ENCODE measurements at places on chromosomes 1 and 21.

- DNase-seq = peak; percentile 48
These were observed 86.4 kb upstream of the C1orf21 start for GRCh38 chr1:184300446-184300845.

DNA sequence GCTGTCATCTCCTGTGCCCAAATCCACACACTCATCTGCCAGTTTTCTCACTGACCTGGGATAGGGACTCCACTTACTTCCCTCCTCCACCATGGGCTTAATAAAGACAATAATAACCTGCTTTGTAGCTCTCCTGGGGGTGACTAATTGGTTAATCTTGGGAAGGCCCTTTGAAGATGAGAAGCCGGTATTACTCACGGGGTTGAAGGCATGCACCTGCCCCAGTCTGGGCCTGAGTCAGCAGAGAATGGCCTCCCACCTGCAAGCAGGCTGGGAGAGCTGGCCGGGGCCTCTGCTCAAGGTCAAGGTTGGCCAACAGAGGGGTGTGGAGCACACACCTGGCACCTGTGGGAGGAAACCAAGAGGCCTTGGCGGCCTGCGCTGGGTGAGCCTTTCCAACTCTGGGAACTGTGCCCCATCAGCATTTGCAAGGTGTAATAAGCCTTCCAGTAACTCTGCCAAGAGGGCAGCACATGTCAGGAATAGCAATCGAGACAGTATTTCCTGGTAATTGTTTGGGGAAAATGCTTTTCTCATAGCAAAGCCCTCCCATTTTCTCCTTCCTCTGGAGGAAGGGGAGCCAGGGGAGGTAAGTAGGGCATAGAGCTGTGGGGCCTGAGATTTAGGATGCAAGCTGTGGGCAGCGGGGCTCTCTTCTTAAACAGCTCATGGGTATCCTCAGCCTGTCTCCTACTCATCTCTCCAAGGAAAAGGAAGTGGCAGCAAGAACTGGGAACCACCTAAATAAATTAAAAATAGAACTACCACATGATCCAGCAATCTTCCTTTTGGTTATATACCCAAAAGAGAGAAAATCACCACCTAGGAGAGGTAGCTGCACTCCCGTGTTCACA lies 49.0 kb downstream of the TOMM20 start:
- DNase-seq = peak; percentile 54

GRCh38 chr21:36089946-36090345 lies 20.1 kb downstream of the CBR1 start:
- no peak for DNase-seq

GRCh38 chr1:109498161-109498801 lies 4.4 kb downstream of the CYB561D1 start:
- DNase-seq = peak; percentile 19

- DNase-seq = no peak
These were observed at the start of gene PRR9 for GRCh38 chr1:153217212-153217611. PRR9 (plus strand) TSS chr1:153217584; CDS start chr1:153218145, 561 bp downstream.

GRCh38 chr1:98702976-98703375 lies 41.5 kb downstream of the SNX7 start:
- peak; percentile 56 for DNase-seq

DNA sequence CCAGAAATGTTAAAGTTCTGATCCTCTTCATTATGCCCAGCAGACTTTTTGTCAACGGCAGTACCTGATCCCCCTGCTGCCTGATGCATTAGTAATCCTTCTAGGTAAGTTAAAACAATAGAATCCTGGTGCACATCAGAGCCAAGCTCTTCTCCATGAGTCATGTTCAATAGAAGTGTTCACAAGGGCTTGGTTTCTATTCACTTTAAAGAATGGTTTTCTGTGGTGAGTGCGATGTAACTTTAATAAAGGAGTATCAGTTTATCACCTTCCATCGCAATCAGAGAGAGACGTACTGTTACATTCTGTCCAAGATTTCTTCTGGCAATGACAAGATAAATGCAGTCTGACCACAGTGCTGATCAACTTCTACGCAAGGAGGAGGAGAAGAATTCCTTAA lies 96.8 kb downstream of the NRIP1 start:
- DNase-seq = no peak

- no peak for DNase-seq
These were observed 2.5 kb downstream of the WDR77 start for GRCh38 chr1:111446546-111446945.

- DNase-seq = no peak
These were observed 18.4 kb upstream of the PLEKHG5 start for GRCh38 chr1:6509919-6510291.

GRCh38 chr1:64229307-64229706 lies 25.9 kb downstream of the UBE2U start:
- DNase-seq = no peak

GRCh38 chr1:77394166-77394565 lies 112.3 kb downstream of the AK5 start:
- DNase-seq = peak; percentile 43

GRCh38 chr1:47675047-47675675 lies 237.3 kb downstream of the FOXD2 start:
- DNase-seq = no peak

DNA sequence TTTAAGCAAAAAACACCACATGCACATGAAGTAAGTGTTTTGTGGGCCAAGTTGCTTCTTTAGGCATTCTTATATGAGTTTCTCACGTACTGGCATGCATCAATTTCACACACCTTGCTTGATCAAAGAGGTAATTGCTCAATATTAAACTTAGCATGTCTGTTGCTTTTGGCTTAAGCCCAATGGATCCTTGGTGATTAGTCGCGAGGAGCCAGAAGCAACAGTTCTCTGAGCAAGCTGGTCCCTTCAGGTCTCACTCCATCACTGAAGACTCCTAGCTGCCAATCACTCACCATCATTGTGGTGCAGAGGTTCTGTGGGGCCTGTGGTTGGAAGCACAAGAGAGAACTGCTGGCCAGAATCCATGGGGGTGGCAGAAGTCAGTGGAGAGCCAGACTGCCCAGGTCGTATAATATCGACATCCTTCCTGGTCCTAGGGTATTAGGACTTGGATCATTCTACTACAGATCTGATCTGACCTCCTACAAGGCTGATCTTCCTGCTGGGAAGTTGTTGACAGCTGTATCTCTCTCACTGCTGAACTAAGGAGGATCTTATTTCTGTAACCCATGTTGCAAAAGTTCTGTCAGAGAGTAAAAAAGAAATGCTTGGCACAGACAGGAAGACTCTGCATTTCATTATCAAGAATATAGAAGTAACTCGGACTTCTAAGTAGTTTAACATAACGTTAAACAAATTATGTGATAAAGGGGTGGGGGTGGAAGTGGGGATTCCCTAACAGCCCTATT lies 140.5 kb downstream of the NTPCR start:
- no peak for DNase-seq

DNA sequence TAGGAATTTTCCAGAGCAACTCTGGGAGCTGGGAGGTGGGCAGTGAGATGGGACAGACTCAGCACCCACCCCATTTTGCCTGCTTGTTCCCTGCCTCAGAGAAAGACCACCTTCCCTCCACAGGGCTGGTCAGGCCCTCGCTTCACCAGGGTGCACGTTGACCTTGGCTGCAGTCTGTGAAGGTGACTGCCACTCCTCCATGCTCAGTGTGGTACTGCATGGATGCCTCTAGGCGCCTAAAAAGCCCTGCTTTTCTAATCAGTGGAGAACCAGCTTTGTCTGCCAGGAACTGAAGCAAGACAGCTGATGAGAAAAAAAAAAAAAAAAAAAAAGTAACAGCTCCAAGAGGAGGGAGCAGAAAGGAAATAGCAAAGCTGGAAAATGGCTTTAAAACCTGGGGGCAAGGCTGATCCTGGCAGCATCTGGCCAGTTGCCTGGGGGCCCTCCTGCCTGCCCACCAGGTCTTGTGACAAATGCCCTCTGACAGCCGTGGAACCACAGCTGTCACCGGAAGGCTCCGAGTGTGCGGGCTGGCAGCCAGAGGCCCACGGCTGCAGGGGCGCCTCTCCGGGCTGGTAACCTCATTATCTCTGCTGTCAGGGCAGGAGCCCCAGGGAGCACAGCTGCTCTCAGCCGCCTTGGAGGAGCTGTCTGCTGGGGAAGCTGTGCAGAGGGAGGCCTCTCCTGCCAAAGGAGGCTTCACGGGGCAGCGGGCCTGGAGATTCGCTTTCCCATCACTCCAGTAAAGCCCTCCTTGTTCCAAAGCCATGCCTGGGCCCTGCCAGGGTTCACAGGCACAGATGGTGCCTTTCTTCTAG lies 13.7 kb downstream of the KIAA1614 start:
- DNase-seq = peak; percentile 52

GRCh38 chr1:173208146-173208545 lies 1.0 kb upstream of the TNFSF4 start:
- no peak for DNase-seq

DNA sequence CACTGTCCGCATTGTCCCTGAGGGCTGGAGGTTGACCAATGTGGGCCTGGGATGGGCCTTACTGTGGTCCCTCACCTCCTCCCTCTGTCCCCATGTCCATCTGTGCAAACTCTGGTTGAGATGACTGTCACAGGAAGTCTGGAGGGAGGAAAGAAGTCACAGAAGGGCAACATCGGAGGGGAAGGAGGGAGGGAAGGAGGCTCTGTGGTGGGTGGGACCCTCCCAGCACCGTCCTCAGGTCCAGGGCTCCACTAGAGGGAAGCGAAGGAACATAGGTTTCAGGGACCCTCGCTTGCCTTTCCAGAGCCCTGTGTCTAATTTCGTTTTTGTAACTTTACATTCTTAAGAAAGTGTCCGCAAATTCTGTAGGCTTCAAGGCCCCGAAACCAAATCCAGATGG lies 111.3 kb upstream of the SLC44A3 start:
- no peak for DNase-seq

DNA sequence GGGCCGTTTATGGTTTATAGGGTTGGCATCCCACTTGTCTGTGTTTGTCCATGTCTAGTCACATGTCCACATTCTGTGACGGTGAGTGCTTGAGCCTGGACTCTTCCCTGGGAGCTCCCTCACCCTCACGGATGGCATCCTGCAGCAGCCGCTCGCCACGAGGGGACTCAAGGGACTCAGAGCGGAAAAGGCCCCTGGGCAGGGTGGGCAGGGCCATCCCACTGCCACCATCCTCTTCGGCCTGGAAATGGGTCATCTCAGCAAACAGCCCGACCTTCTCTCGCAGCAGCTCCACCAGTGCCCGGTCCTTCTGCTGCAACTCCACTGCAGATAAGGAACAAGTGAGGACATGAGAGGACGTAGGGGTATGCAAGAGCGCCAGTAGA lies 11.1 kb downstream of the RXFP4 start:
- DNase-seq = no peak

- DNase-seq = no peak
These were observed 84.6 kb downstream of the DISP1 start for GRCh38 chr1:222899471-222899870.

- DNase-seq = no peak
These were observed 40.9 kb downstream of the WNT4 start for GRCh38 chr1:22101995-22102394.

DNA sequence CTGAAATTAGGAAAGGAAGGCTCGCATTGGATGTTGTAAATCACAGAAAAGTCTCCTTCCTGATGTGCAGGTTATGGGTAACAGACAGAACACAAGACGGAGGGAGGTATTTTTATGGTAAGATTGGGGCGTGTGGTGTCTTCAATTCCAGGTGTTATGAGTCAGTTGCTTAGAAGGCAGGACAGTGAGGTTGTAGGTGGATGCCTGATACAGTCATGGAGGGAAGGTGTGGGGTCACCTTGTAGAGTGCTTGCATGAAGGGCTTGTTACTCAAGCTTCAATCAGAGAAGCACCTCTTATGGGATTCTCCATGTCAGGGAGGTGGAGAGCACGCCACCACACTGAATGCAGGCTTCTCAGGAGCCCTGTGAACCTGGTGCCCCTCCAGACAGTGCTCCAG lies 63.1 kb downstream of the C1orf21 start:
- no peak for DNase-seq

GRCh38 chr1:116408803-116409720 lies 36.0 kb downstream of the ATP1A1 start:
- DNase-seq = no peak

DNA sequence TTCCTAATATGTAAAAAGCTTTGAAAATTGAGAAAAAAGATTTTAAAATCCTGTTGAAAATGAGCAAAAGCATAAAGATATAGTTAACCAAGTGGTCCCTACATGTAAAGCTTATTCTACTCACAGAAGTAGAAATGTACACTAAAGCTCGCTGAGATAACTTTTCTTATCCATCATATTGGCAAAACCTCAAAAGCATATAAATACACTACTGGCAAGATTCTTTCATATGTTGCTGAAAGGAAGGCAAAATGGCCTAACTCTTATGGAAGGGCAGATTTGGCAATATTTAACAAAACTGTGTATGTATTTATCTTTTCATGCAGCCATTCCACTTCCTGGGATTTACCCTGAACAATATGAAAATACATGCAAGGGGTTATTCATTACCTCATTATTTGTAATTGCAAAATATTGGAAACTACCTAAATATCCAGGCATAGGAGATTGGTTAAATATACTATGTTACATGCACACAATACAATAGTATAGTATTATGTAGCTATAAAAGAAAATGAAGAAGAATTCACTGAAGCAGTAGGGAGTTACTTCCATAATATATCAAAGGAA lies 43.2 kb upstream of the LYPLAL1 start:
- DNase-seq = no peak

DNA sequence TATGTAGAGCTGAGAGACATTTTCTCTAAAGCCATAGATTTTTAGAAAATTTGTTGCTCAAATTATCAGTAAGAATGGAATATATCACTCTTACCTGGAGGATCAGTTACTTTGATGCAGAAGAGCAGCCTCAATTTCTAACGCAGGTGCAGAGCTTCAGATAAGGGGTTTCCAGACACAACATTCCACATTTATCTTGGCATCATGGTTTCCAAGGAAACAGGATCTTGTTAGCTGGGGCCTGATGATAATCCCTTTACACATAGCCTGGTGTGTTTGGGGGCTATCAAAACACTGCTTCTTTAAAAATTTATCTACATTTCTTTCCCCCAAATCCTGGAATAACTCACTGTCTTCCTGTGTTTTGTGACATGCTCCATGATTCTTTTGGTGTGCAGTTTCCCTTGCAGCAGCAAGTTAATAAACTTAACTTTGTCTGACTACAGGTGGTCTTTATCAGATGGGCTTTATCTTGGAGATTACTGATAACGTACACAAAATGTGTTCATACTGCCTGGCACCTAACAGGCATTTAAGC lies 2.7 kb upstream of the STX12 start:
- DNase-seq = no peak

- no peak for DNase-seq
These were observed 6.7 kb upstream of the MYOM3 start for GRCh38 chr1:24118410-24119242.

- peak; percentile 70 for DNase-seq
These were observed 37.4 kb downstream of the CITED4 start for GRCh38 chr1:40824591-40825434.

GRCh38 chr1:22428672-22429071 lies 23.0 kb upstream of the ZBTB40 start:
- DNase-seq = peak; percentile 65

- no peak for DNase-seq
These were observed 222.3 kb downstream of the NTNG1 start for GRCh38 chr1:107363154-107363553.

Data from astrocyte of the spinal cord (primary cell).